Activated T-helper 1 cell treated with anti-CD3 and anti-CD28 coated beads, Interleukin-2, amount 50 U/mL, for 16 hours (primary cell): ENCODE measurements at places on chromosomes 1 and 21.

DNA sequence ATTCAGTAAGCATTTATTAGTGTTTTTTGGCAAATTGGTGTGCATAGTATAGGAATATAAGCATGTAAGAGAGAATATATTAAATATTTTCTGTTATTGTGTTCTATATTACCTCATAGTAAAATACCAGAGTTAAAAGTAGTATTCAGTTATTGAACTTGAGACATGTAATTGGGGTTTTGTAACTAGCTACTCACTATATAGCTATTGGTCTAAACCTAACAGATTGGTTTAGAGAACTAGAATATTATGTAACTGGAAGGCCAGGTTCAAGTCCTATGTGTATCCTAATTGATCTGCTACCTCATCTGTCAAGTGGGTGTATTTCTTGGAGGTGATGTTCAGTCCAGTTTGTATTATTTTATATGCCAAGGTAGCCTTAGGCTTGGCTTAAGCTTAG is 26.3 kb downstream of the CLIC4 start:
- no peak for DNase-seq

GRCh38 chr1:115239426-115239825 is 98.6 kb downstream of the NGF start:
- no peak for DNase-seq

GRCh38 chr1:181356505-181357340 is 126.6 kb upstream of the CACNA1E start:
- no peak for DNase-seq

DNA sequence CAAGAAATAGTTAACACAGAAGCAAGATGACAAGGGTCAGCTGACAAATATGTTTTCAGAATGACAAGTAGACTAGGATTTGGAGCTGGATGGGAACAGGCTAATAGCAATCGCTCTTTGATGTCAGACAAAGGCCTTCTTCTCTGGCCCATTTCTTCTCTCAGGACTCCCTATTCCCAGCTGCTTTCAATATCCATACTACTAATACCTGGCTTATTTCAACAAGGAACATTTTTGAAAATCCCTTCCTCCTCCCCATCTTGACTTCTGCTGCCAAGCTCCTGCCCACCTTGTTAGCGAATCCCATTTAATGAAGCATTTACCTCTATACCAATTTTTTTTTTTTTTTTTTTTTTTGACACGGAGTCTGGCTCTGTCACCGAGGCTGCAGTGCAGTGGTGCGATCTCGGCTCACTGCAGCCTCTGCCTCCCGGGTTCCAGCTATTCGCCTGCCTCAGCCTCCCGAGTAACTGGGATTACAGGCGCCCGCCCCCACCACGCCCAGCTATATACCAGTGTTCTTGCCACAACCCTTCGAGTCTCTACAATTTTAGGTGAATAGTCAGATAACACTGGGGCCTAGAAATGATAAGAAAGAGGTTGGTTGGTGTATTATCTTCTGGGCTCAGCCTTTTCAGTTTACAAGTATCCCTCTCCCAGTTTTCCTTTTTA is 68.4 kb downstream of the MACF1 start:
- no peak for DNase-seq

DNA sequence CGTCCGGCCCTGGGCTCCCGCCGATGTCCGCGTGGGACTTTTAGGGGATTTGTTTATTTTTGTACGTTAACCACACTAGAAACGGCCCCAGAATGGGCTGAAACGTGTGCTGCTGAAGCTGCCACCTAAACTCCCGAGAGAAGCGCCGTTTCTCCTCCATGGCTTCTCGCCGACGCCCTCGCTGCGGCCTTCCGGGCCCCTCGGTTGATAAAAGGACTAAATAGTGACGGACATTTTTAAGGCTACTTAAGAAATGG is 678 bp upstream of the PTTG1IP start:
- DNase-seq, result no peak

DNA sequence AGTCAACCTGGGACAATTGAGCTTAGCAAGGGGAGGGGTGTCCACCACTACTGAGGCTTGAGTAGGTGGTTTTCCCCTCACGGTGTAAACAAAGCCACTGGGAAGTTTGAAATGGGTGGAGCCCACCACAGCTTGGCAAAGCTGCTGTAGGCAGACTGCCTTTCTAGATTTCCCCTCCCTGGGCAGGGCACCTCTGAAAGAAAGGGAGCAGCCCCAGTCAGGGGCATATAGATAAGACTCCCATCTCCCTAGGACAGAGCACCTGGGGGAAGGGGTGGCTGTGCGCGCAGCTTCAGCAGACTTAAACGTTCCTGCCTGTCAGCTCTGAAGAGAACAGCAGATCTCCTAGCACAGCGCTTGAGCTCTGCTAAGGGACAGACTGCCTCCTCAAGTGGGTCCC is 758.4 kb downstream of the LTN1 start:
- no peak for DNase-seq

- no peak for DNase-seq
Measured at GRCh38 chr1:166032572-166033371, 134.0 kb downstream of the FAM78B start.

- no peak for DNase-seq
Measured at GRCh38 chr1:39952359-39953110, 2.4 kb upstream of the MFSD2A start.

DNA sequence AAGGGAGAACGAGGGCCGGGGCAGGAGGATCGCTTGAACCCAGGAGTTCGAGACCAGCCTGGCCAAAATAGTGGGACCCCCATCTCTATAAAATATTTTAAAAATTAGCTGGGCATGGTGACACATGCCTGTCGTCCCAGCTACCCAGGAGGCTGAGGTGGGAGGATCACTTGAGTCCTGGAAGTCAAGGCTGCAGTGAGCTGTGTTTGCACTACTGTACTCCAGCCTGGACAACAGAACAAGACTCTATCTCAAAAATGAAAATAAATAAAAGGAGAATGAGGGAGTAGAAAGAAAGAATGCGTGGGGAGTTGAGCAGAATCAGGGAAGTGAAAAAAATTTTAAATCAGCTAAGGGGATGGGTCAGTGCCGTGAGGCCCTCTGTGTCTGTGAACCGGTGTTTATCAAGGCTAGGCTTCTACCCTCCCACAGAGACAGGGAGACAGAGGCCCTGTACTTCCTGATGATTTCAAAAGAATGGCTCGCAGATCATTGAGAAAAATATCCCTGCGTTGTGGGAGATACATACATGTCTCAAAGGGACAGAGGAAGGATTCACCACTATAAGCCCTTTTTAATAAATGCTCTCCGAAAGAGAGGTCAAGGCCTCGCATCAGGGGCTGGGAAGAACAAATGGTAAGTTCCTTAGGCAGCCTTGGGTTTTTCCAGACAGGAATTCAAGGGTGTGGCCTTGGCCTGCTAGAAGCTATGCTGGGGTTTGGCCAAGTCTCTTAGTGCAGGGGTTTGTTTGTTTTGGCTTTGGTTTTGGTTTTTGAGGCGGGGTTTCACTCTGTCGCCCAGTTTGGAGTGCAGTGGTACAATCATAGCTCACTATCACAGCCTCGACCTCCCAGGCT is 20.7 kb downstream of the IL10RB start:
- no peak for DNase-seq

DNA sequence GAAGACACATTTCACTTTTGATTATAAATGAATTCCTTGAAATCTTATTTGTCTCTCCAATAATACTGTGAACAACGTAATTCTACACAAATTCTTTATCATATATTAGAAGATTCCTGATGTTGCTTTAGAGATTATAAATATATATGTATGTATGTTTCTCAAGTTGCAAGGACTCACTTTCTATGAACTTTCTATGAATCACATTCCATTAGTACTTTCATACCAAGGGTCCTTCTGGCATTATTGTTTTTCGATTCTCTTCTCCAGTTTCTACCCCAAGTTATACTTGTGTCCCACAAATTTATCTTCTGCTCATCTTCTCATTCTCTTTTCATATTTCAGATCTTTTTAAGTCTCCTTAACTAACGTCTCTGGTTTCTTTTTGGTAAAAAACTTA is 55.9 kb downstream of the ZNHIT6 start:
- no peak for DNase-seq

GRCh38 chr1:98045767-98046641 is 125.2 kb upstream of the DPYD start:
- no peak for DNase-seq

- no peak for DNase-seq
Measured at GRCh38 chr21:37402251-37402867, 35.8 kb downstream of the DYRK1A start.

DNA sequence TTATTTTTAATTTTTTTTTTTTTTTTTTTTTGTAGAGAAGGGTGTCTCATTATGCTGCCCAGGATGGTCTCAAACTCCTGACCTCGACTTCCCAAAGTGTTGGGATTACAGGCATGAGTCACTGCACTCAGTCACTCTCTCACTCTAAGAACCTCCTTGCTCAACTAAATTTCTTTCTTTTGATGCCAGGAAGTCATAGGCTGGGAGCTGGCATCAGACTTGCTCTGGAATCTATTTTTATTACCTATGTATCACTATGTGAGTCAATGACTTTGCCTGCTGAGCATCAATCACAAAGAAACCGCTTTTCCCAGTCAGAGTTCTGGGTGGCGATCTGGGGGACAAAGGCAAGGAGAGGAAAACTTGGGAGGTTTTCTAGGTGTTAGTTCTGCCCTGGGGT is 35.5 kb upstream of the PARP1 start:
- no peak for DNase-seq

- no peak for DNase-seq
Measured at GRCh38 chr1:42940851-42941639, 17.6 kb downstream of the SLC2A1 start.

DNA sequence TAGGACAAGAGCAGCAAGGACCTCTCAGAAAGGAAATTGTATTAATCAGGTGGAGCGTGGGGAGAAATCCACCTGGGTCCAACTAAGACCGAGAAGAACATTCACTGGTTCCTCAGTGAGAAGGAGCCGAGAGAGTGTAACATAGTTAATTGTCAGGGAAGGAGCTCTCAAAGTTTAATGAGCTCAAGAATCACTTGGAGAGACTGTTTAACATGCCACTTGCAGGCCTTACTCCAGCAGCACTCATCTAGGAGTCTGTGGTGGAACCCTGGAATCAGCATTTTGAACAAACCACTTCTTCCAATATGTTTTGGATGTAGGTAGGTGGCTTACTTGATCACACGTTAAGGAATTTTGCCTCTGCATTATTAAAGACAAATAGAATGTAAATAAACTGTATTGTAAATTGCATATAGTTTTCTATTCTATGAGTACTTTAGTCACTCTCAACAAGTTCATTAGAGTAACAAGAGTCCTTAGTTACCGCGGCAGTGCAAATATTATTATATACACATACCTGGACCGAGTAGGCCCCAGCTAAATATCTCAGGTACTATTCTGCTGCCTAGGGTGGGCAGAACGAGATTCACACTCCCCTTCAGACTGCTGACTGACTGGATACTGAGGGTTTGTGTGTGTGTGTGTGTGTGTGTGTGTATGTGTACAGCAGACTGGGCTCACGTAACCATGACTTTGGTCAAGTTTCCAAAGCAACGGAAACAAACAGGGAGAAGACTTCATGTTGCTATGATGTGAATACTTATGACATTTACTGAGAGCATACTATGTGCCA is 203.2 kb upstream of the USP24 start:
- DNase-seq, result no peak

- DNase-seq, result no peak
Measured at GRCh38 chr1:154520333-154520732, 18.1 kb upstream of the SHE start.

GRCh38 chr1:11295905-11296304 is 22.9 kb downstream of the UBIAD1 start:
- no peak for DNase-seq

DNA sequence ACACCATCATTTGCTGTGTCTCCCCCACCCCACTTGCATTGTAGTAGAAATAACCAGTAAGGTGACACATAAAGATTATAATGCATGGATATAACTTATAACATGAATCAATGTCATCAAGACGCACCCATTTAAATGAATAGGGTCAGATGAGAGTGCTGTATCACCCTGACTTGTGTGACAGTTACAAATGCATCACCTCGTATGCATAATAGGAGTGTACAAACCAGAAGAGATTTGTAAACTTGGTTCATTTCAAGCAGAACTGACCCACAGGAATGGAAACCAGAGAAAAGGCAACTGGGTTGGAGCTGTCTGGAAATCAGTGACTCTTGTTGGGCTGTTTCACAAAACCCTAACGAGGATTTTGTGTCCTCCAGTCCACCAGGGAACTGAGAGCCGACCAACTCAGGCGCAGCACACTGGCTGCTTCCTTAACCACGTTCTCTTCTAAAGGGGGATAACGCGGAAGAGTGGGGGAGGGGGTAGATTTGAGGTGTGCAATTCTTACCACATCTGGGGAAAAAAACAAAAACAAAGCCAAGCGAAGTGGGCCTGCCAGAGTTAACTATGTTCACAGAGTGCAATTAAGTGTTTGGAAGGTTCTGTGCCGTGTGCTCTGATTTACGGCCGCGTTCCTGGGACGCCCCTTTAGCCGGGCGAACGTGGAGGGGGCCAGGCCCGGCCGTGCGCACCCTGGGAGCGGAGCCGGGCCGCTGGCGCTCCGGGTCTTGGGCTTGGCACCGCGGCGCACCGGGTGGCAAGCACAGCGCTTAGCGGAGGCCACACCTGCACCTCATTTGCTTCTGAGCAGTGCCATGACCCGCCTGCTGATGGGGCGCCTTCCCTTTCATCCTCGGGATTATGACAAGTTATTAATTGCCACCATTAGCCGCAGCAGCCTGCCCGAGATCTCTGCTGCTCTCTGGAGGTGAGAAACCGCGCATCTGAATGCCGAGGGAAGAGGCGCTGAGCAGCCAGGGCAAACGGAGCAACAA is 248.8 kb upstream of the FOXD3 start:
- no peak for DNase-seq

DNA sequence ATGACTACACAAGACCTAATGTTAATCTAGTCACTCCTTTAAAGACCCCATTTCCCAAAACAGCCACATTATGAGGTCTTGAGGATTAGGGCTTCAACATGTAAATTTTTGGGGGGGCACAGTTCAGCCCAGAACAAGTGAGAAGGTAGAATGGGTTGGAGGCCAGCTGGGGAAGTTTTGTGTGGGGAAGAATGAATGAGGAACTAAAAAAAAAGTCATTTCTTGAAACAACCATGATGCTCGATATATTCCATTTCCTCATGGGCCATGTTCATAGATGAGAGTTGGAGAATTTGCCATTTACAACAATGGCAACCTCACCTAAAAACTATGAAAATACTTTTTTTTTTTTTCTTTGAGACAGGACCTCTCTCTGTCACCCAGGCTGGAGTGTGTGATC is 14.5 kb downstream of the NLRP3 start:
- no peak for DNase-seq
